Stimulated activated CD8-positive, alpha-beta memory T cell treated with anti-CD3 and anti-CD28 coated beads, Interleukin-7, amount 100 ng/mL, for 4 hours (primary cell): ENCODE measurements at places on chromosomes 16 and 17.

GRCh38 chr17:258906-259305 lies 77.5 kb upstream of the DOC2B start:
- DNase-seq = no peak

DNA sequence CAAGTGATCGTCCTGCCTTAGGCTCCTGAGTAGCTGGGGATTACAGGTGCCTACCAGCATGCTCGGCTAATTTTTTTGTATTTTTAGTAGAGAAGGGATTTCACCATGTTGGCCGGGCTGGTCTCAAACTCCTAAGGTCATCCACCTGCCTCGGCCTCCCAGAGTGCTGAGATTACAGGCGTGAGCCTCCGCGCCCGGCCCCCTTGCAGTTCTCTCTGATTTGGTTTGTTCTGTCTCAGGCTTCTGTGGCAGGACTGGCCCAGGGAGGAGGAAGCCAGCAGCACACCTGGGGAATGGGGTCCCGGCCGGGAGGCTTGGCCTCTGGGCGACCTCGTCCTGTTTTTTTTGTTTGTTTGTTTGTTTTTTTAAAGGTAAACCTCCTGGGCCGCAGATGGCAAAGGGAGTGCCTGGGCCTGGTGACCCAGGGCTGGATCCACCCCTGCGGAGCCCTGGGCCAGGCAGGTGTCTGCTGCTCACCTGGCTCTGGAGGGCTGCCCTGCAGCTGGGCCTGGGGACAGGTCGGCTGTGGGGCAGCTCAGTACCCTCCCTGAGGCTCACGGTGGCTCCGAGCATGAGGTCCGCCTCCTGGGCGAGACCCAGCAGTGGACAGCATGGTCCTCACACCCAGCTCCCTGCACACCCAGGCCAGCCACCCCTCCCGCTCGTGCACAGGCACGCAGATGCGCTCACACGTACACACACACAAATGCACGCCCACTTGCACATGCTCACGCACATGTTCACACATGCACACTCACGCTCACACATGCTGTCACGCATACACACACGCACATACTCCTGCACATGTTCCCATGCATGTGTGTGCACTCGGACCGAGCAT lies 3.3 kb upstream of the NUDT16L1 start:
- DNase-seq = no peak

DNA sequence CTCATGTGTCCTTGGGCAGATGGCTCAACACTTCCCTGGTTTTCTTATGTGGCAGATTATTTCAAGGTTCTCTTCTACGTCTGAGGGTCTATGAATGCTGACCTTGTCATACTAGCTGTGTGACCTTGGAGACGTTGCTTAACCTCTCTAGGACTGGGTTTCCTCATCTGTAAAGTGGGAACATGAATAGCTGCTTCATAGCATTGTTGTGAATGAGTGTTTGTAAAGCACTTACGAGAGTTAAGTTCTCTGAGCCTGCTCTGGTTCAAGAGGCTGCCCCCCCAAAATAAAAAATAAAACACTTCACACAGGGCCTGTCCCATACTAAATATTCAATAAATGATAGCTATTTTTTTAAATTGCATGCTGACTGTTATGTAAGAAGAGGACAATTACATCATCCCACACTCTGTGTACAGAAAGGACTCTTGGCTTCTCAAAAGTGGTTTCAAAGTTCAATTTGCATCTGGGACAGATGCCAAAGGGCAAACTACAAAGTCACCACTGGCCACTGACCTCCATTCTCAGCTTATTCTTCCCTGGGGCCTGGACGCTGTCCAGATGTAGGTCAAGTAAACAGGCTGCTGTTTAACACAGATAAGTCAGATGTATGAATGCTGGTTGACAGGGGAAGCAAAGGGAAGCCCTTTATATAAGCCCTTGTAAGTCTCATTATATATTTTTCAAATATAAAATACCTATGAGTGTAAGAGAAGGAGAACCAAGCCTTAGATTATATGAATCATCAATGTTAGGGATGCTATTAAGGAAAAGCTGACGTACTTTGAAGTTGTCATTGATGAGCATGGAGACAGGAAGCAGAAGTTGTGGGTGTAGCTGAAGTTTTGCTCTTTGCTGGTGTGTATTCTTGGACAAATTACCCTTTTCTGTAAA lies 15.4 kb upstream of the NDEL1 start:
- no peak for DNase-seq

DNA sequence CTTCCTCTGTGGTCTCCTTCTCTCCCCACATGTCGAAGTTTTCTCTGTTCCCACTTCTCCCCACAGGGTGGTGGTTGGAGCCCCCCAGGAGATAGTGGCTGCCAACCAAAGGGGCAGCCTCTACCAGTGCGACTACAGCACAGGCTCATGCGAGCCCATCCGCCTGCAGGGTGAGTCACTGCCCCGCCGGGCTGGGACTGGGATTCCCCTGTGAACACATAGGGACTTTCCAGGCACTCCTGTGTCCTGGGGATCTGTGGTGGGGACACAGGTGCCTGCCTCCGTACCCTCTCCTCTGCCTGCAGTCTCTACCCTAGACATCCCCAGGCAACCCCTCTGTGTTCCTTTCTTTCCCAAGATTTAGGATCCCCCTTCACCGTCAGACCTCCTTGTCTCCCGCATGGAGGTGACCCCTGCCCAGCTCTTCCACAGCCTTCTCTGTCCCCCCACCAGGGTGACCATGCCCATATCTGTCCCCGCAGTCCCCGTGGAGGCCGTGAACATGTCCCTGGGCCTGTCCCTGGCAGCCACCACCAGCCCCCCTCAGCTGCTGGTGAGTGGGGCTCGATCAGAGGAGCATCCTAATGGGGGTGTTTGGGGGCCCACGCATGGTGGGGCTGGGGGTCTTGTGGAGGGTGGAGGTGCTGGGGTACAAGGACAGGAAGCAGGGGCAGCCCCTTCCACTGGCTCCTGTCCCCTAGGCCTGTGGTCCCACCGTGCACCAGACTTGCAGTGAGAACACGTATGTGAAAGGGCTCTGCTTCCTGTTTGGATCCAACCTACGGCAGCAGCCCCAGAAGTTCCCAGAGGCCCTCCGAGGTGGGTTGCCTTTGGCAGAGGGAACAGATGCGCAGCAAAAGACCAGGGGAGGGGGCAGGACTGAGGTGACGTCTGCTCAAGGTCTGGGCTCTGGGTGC lies 5.8 kb downstream of the ITGAM start:
- DNase-seq = peak; percentile 64

- peak; percentile 49 for DNase-seq
Observed at GRCh38 chr17:42578282-42578869, 847 bp upstream of the PSMC3IP start.

DNA sequence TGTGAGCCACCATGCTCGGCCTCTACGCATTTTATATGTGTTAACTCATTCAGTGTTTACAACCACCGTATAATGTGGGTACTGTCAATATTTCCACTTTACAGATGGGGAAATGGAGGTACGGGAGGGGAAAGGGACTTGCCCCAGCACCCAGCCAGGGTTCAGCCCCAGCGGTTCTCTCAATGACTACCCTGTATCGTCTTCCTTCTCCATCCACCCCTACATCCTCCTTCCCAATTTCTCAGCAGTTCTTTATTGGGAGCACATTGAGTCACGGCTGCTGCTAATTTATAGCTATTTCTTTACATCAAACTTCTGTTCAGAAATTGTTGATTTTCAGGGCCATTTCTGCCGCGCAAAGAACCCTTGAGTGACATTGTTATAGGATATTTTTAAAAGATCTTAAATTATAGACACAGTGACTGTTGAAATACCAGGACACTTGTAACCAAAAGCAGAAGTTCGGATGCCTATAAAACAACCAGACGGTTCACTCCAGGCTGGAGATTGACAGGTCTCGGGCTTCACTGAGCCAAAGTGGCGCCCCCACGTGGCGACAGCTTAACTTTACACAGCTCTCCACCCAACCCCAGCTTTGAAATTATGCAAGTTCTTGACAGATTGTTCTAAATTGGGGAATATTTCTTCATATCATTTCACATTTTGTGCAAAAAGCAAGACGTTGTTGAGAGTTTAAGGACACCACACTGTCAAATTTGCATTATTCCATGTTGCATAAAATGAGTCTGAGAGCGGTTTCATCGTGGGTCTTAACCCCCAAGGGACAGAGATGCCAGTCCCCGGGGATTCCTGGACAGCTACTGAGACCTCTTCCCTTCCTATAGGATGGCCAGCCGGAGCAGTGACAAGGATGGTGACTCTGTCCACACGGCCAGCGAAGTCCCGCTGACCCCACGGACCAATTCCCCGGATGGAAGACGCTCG lies 11.8 kb downstream of the SYT17 start:
- DNase-seq = no peak

GRCh38 chr16:86515777-86516622 lies 5.7 kb downstream of the FOXF1 start:
- DNase-seq = no peak

DNA sequence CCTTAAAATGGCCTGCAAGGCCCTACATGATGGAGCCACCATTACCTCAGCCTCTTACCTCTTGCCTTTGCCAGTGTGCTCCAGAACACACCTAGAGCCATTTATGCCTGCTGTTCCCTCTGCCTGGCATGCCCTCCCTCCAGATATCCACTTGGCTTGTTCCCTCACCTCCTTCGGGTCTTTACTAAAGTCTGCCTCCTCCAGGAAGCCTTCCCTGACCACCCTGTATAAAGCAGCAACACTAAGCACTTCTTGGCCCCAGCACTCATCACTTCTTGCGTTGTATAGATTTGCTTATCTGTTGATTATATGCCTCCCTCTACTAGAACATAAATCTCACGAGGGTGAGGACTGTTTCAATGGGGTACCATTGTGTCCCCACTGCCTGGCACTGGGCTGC lies 25.3 kb downstream of the ANKRD40 start:
- no peak for DNase-seq

GRCh38 chr16:26688699-26689098 lies 378.0 kb upstream of the C16orf82 start:
- no peak for DNase-seq

DNA sequence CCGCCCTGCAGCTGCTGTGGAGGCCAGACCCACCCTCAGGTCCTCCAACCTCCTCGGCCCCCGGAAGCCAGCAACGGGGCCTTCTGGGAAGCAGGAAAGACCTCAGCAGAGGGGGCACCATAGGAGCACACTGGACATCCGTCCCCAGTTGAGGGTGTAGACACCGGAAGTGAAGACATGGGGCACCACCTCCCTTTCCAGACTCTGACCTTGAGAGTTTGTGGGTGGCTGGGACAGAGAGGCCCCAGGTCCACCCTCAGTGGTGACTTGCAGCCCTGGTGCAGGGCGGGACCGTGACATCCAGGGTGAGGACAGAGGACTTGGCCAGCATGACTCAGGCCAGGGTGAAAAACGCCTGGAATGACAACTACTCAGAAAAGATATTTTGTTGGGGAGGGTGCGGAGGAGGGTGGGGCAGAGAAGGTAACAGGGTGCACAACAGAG lies 19.9 kb downstream of the CEP295NL start:
- no peak for DNase-seq

- DNase-seq = peak; percentile 72
Observed at GRCh38 chr17:8125154-8125946, 1.4 kb upstream of the HES7 start.

GRCh38 chr16:64363039-64363438 lies 758.8 kb downstream of the CDH11 start:
- DNase-seq = no peak

- DNase-seq = no peak
Observed at GRCh38 chr17:72714357-72714966, 378.0 kb downstream of the SLC39A11 start.

GRCh38 chr17:21742326-21742725 lies 50.0 kb downstream of the KCNJ18 start:
- no peak for DNase-seq

- no peak for DNase-seq
Observed at GRCh38 chr17:8393470-8394231, 4.0 kb downstream of the RNF222 start.

- no peak for DNase-seq
Observed at GRCh38 chr17:61583242-61583641, 7.8 kb downstream of the NACA2 start.

GRCh38 chr17:7839876-7840261 lies 5.9 kb downstream of the KDM6B start:
- DNase-seq = no peak

- DNase-seq = no peak
Observed at GRCh38 chr17:60902399-60902798, 224.7 kb downstream of the BCAS3 start.

GRCh38 chr16:8818504-8819270 lies 21.0 kb downstream of the PMM2 start:
- no peak for DNase-seq

DNA sequence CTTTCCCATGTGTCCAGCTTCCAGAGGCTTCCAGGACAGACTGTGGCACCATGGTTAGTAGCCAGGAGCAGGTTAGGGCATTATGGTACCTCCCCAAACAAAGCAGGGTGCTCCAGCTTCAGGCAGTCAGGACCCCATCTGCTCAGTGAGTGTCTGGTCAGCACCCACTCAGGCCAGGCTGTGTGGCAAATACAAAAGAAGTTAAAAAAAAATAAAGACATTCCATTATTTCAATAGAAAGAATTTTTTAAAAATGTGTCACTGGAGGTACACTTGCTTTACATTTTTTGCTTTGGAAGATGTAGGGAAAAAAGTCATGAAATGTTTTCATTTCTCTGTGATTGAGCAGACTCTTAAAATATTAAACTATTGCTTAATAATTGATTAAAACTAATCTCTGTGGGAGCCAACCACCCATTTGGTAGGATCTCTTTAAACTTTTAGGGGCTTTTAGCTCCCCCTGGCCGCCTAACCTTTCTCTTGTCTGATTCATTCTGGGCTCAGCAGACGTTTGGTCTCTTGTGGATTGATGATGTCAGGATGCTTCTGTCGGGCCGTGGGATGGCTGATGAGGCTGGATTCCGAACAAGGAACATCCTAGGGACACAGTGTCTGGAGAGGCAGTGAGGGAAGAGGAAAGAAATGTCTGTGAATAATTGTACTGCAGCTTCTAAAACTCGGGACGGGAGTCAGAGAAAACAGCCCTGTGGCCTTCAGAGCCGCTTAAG lies 28.4 kb upstream of the NPTX1 start:
- no peak for DNase-seq

DNA sequence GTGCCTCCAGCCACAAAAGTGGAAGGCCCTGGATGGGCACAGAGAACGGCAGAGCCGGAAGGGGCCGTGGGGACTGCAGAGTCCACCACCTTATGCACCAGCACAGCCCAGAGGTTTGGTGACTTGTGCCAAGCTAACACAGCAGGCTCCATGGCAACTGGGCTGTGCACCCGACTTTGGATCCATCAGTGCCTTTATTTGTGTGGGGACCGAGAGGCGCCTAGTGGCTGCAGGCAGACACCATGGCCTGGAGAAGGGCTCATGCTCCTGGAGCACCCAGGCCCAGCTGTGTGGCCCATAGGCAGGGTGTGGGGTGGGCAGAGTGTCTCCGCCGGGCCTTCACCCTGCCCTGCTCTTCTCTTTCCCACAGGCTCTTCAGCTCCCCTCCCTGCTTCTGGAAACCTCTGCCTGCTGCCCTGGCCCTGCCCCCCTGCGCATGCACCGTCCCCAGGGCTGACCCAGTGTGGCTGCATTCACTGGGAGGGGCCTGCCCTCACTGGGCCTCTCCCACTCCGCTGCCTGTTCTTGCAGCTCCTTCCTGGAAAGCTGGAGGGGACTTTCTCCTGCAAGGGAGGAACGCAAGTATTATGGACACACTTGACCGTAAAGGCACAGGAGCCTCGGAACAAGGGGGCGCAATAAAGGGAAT lies 10.1 kb downstream of the C16orf90 start:
- no peak for DNase-seq

- DNase-seq = peak; percentile 90
Observed at GRCh38 chr17:59964482-59965328, at the start of gene RNFT1. Gene RNFT1 (minus strand): TSS chr17:59964740. CDS start chr17:59964663, 77 bp downstream.
